MCF 10A (cell line): ENCODE measurements at places on chromosomes 6 and 20.

- peaks cover 26% of the 10 kb centered on the region for H3K36me3 ChIP-seq
- H3K4me3 ChIP-seq: no peak overlapping the region
- no peaks in the 10 kb centered on the region for H3K27me3 ChIP-seq
- H3K27ac ChIP-seq: no peak overlapping the region
- DNase-seq: no peak
- H3K4me1 ChIP-seq: no peaks in the 10 kb centered on the region
Observed at GRCh38 chr20:2946988-2947961, 74.0 kb downstream of the PTPRA start.

DNA sequence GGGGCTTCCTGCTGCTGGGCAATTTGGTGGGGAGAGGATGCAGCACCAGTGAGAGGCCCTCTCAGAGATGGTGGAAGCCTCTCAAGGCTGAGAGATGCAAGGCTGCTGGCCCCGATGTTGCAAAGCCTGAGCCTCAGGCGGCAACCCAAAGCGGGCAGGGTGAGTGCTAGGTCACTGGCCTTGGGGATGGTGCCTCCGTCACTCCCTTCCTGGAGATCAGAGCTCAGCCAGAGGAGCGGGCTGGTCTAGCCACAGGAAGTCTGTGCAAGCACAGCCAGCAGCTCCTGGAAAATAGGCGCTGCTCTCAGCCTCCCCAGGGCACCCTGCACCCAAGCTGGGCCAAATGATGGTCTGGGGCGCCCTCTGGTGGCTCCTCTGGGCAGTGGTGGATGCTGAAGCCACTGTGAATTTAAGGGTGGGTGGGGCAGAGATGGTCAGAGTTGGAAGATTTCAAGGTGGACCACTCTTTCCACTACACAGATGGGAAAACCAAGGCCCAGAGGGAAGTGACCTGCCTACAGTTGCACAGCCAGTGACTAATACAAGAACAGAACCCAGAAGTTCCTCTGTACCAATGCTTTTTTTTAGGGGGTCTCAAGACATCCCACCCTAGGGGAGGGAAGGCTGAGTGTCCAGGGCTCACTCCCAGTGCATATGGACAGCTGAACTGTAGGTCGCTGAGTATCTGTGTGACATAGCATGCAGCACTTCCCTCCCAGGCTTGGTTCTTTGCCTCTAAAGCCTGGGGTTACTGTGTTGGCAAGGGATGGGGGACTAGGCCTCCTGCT is 20.8 kb downstream of the C20orf203 start:
- H3K4me3 ChIP-seq: no peak overlapping the region
- no peaks in the 10 kb centered on the region for H3K27me3 ChIP-seq

- no peaks in the 10 kb centered on the region for H3K36me3 ChIP-seq
- H3K27ac ChIP-seq: no peak overlapping the region
- peak; percentile 8 for DNase-seq
- no peak overlapping the region for H3K4me3 ChIP-seq
- H3K4me1 ChIP-seq: no peaks in the 10 kb centered on the region
Observed at GRCh38 chr6:55184782-55185530, 10.6 kb downstream of the HCRTR2 start.

- H3K4me1 ChIP-seq: peaks cover 3% of the 10 kb centered on the region
- no peak overlapping the region for H3K4me3 ChIP-seq
- no peak for DNase-seq
- H3K36me3 ChIP-seq: no peaks in the 10 kb centered on the region
Observed at GRCh38 chr6:1449896-1450295, 60.5 kb downstream of the FOXF2 start.

DNA sequence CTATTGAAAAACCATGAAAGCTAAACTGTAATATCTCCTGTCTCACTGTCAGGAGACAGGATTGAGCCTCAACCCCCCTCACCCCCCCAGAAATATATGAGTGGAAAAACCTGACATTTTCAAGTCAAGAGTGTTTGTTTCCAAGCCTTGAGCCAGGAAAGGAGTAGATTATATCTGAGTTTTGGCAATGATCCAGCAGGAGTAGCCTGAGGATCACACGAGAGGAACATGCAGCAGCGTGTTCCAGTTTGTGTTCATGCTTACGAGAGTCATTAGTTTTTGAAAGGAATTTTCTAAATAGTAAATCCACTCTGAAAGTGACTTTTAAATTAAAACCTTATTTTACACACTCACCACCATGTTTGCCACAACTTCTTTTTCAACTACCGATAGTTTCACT is 15.8 kb downstream of the IL22RA2 start:
- H3K27me3 ChIP-seq: no peaks in the 10 kb centered on the region
- peaks cover 70% of the 10 kb centered on the region for H3K4me1 ChIP-seq
- peak overlapping the region; percentile 41 for H3K4me3 ChIP-seq
- no peak overlapping the region for H3K27ac ChIP-seq
- peak; percentile 85 for DNase-seq

DNA sequence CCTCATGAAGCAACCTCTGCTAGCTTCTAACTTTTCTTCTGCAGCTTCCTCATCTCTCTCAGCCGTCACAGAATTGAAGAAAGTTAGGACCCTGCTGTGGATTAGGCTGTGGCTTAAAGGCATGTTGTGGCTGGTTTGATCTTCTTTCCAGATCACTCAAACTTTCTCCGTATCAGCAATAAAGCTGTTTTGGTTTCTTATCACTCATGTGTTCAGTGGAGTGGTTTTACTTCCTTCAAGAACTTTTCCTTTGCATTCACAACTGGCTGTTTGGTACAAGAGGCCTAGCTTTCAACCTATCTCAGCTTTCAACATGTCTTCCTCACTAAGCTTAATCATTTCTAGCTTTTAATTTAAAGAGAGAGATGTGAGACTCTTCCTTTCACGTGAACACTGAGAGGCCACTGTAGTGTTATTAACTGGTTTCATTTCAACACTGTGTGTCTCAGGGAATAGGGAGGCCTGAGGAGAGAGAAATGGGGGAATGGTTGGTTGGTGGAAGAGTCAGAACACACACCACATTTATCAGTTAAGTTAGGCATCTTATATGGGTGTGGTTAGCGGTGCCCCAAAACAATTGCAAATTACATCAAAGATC is 17.2 kb downstream of the ZSCAN23 start:
- peaks cover 6% of the 10 kb centered on the region for H3K4me1 ChIP-seq
- no peak for DNase-seq
- H3K36me3 ChIP-seq: peaks cover 31% of the 10 kb centered on the region
- no peak overlapping the region for H3K27ac ChIP-seq
- H3K27me3 ChIP-seq: no peaks in the 10 kb centered on the region
- no peak overlapping the region for H3K4me3 ChIP-seq

DNA sequence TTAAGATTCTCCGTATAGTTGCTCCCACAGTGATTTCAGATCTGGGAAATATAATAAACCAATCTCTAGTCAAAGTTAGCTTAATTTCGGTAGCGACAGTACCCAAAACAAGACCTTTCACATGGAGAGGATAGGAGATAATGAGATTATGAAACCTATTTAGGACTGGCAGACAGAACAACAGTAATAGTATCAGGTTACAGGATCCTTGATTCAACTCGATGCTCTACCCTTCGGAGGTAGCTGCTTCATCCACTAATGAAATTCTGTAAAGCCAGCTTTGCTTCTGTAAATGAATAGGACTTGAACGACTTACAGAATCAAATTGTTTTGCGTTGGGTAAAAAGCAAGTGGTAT is 534 bp upstream of the AKIRIN2 start:
- peak overlapping the region; percentile 83 for H3K4me3 ChIP-seq
- peaks cover 14% of the 10 kb centered on the region for H3K4me1 ChIP-seq
- peaks cover 16% of the 10 kb centered on the region for H3K36me3 ChIP-seq
- DNase-seq: peak; percentile 71
- no peaks in the 10 kb centered on the region for H3K27me3 ChIP-seq
- H3K27ac ChIP-seq: peak overlapping the region; percentile 89
